ENCODE measurements at places on chromosomes 7 and 10. TPM values are rescaled to one million over a fixed set of nuclear protein-coding genes. Genes with fewer than 3 reads are reported as not detected.

Gene SLC13A1
- total RNA-seq = not detected

Gene ENKUR
- 0.08 TPM for total RNA-seq

Gene WIPF3
- total RNA-seq = 0.14 TPM

Gene GPR141
- 2.9 TPM for total RNA-seq

Gene PTPN20
- total RNA-seq = 1.4 TPM

Gene PON2
- 145 TPM for total RNA-seq

Gene FAM25A
- not detected for total RNA-seq

Gene ADAM8
- 5.4 TPM for total RNA-seq

Gene NPC1L1
- total RNA-seq = 16.4 TPM

DNA sequence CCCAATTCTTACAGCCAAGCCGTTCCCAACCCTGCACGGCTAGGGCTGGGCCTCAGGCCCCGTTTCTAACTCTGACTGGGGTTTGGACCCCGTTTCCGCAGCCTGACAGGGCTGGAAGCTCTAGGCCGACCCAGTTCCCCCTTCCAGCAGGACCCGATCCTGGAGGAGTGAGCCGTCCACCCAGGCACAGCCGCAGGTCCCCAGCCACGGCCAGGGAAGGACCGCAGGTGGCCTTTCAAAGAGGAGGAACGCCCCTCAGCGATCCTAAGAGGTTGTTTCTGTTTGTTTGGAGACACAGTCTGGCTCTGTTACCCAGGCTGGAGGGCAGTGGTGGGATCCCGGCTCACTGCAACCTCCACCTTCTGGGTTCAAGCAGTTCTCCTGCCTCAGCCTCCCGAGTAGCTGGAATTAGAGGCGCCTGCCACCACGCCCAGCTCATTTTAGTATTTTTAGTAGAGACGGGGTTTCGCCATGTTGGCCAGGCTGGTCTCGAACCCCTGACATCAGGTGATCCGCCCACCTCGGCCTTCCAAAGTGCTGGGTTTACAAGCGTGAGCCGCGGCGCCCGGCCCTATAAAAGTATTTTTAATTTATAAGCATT lies 778 bp upstream of the GET4 start:
- DNase-seq = no peak

DNA sequence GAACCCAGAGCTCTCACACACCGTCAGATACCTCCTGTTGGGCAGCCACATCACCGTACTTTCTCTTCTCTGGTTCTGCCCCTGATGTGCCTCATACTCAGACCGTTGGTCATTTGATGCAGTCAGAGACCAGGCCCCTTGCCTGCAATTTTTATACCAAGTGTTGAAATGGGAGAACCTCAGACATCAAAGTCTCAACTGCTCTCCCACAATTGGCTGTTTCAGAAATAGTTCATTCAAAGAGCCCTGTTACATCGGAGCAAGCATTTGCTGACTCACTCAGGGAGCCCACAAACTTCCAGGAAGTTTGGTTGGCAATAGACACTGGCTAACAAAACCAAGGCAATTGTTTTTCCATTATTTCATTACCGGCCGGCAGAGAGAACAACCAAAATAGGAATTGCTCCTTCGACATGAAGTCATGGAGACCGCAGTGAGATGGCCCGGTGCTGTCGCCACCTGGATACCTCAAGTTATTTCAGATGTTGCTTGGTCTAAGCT lies 33.5 kb upstream of the ADAM12 start:
- no peak for DNase-seq

DNA sequence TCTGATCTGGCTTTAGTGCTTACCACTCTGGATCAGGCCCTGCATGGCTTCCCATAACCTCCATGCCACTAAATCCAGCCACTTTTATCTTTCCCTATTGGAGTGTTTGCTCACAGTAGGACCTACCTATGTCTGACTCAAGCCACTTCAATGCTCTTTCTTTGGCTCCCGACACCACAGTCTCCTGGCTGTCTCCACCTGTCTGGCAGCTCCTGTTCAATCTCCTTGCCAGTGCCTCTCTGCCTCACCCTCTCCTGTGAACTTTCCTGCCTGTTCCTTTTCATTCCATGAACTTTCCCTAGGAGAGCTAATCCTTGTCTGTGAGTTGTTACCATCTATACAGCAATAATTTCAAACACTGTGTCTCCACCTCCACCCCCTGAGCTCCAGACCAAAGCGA lies 82.6 kb upstream of the UCN3 start:
- no peak for DNase-seq

DNA sequence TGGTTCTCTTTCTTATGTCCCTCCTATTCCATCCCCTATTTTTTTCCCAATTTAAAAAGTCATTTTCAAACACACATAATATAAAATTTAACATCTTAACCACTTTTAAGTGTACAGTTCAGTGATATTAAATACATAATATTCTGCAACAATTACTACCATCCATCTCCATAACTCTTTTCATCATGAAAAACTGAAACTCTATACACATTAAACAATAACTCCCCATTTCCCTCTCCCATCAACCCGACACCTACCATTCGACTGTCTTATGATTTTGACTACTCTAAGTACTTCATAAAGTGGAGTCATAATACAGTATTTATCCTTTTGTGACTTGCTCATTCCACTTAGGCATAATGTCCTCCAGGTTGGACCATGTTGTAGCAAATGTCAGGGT lies 2.6 kb downstream of the KIF11 start:
- DNase-seq = no peak

- peak; percentile 65 for DNase-seq
Measured at GRCh38 chr10:3239066-3239919, 66.7 kb upstream of the PITRM1 start.

- no peak for DNase-seq
Measured at GRCh38 chr7:78690174-78690573, 763.3 kb downstream of the MAGI2 start.

DNA sequence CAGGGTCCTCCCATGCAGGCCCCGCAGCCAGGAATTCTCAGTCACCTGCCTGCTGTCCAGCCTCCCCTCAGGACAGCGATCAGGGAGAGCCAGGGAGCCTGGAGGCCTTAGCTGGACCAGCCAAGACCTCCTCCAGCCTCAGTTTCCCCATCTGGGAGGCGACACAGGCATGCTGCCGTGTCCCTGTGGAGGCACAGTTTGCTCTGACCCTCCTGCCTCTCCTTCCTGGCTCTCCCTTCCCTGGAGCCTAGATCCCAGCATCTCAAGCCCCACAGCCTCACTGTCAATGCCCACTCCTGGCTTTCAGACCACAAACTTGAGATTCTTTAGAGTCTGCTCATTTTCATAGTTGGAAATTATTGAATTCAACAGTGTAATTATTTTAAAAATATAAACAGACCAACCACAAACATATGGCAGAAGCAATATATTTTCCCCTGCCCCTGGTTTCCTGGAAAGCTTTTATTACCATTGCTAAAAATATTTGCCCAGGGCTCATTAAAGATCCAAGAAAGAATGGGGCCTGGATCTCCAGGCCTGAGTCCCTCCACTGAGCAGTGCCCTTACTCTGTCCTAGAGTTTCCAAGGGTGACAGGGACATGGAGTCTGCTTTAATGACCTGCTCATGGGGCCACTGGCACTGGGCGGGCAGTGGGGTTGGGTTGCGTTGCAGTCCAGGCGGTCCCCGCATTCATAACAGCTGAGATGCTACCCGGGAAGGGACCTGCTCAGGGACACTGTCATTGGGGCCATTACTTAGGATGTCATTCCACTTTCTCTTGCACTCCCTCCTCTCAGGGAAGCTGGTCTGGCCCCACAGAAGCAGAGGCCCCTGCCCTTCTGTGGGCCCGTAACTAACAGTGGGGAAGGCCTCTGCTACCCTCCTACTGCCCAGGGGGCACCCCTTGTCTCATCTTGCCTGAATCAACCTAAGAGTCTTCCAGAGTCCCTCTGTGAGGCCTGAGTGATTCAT lies 81.6 kb upstream of the CHST15 start:
- no peak for DNase-seq

DNA sequence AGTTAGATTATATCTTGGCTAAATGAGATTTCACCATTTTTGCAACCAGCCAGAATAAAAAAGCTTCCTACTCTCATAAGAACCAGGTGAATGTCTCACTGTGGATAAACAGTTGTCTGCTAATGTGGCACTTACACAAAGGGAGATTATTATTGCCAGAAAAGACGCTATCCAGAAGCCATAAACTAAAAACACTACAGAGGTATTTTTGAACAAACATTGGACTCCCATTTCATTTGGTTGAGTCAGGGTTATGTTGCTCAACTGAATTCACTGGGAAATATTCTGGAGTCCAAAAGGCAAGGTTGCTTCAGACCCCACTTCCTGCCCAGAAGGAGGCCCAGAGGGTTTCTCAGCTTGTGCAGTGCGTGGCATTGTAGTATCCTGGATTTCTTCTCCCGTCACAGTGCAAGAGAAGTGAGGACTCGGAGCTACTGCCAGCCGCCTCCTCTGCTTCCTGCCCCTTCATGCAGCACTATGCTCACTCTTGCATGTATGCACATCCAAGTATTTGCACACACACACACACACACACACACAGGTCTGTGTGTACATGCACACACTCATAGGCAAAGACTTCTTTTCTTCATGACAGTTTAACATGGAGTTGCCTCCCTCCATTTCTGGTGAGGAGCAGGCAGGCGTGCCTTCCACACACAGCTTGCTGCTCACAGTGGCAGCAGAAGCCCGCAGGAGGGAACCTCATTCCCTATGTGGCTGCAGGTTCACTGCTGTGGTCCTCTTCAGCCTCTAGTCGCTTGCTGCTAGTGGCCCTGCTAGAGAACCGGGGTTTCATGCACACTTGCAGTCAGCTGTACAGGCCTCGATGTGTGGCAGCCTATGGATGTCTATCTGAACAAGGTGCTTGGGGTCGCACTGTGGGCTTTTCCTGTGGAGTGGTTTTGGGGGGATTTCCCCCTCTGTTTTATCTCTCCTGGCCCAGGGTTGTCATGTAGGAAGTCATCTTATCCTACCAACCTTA lies 10.1 kb downstream of the DENND10 start:
- DNase-seq = no peak

DNA sequence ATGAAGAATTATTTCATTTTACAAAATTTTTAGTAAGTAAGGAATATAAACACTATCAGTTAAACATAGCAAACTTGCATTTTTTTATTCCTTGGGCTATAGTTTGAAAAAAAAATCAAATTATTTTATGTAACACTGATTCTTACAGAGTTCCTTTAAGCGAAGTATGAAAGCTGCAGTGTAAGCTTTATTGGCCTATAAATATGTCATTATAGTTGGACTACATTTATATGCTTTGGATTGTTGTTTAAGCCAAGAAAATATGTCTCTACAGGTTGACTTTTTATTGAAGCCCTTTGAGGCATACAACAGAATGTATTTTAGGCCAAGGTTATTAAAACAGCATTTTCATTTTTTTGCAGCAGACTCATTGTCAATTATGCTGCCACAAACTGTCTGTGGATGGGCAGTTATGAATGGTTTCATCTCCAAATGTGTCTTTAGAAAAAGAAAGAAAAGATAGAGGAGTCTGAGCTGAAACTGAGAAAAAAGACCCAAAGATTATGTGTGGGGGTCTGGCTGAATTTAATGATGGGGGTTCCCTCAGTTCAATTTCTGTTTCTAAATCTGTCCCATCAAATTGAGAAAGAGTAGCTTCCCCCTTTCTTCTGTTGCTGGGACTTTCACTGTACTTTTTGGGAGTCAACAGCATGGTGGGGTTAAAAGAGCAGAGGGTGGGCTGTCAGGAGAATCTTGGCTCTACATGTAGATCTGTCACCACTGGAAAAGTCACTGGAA lies 43.1 kb downstream of the ARID5B start:
- no peak for DNase-seq

- DNase-seq = no peak
Measured at GRCh38 chr10:88890681-88891381, 10.8 kb downstream of the STAMBPL1 start.

DNA sequence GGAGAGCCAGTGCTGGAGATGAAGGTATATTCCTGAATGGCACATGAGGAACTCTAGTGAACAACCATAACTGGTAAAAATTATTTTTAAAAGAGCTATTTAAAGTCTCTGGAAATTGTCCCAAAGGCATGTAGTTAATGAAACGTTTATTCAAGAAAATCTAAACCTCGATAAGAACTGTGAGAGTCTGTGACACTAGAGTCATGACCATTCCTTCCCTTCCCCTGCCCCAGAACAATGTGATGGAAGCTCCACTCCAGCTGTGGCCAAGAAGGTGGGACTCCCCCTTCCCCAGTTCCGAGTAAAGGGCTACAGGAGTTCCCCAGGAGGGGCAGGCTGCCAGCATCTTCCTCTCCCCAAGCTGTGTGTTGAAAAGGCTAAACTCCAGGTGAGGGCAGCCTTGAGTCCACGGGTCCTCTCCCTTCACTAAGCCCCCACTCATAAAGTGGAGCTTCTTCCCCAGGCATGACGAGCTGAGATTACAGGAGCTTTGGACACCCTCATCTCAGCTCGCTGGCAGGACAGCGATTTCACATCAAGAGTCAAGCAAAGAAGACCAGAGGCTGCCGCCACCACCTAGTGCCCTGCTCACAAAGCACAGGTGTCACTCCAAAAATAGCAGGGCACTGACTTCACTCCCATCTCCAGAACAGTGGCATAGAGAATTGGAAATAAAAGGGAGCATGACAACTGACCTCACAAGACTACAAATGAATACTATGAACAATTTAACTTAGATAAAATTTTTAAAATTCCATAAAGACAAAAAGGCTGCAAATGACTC lies 68.5 kb downstream of the NHLRC2 start:
- DNase-seq = no peak

- DNase-seq = no peak
Measured at GRCh38 chr10:14602807-14603533, 171.7 kb downstream of the FAM107B start.

DNA sequence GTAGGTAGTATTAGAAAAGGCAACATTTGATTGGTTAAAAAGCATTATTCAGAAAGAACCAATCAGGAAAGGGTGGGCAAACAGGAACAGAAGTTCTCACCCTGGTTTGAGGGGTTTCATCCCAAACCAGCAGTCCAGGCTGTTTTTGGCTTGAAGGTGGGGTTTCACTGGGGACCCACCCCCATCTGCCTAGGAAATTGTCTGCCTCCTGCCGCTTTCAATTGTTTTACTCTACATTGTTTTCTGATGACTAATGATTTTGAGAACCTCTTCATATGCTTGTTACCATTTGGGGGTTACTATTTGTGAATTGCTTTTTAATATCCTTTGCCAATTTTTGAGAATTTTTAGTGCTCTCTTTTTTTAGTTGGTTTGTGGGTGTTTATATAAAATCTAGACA lies 3.3 kb upstream of the PCBD1 start:
- DNase-seq = no peak

DNA sequence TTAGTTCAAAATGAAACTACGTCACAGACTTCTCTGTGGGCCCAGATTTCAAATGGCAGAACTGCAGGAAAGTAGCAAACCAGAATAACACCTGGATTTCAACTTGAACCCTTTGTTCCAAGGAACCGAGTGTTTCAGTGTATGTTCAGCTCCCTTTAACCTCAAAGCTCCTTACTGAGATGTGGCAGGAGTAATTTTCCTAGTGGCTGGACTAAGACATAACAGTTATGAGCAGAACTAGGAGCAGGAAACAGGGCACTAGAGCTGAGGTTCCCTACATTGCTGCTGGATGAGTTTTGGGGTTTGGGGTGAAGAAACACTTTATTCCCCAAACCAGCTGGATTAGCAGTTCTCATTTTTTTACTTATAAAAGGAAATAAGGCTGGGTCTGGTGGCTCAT lies 50.1 kb downstream of the NSUN6 start:
- no peak for DNase-seq

GRCh38 chr10:71638064-71638821 lies 81.3 kb downstream of the C10orf105 start:
- DNase-seq = peak; percentile 76
